ENCODE measurements at places on chromosomes 1 and 21.

DNA sequence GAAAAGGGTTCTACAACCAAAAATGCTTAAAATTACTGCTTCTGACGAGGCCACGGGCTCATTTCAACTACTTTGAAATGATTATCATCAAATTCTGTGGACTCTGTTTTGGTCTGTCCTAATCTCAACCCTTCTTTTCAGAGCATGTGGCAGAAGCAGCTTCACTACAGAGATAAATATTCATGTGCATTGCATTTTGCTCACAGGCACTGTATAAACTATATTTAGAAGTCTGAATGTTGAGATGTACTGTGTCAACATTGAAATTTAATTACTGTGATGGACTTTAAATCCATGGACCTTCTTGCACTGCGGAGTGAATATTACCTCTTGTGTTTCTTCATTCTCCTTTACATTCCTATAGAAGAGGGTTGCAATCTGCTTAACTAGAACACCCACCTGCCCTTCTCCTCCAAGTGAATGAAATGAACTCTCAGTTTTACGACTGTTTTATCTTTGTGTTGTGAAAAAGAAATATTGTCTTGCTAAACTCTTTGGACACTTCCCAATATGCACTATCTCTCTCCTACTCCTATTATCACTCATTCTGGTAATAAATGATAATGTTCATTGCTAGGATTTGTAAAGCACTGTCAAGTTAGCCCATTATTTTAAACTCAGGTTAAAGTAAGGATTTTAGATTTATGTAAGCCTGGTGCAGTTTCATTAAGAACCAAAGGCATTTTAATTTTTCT, 281.2 kb upstream of the ST6GALNAC5 start:
- no peak for DNase-seq

- DNase-seq: no peak
Measured at GRCh38 chr1:155695072-155695471, 6.2 kb downstream of the DAP3 start.

GRCh38 chr1:97920832-97921571, at the start of gene DPYD:
Gene DPYD, minus strand, starts transcription at chr1:97921034. Its CDS starts 112 bp downstream, at chr1:97920922.
- DNase-seq: peak; percentile 83

- DNase-seq: no peak
Measured at GRCh38 chr1:112504001-112504660, 4.6 kb upstream of the WNT2B start.

- no peak for DNase-seq
Measured at GRCh38 chr1:78419309-78419708, 71.5 kb upstream of the PTGFR start.

DNA sequence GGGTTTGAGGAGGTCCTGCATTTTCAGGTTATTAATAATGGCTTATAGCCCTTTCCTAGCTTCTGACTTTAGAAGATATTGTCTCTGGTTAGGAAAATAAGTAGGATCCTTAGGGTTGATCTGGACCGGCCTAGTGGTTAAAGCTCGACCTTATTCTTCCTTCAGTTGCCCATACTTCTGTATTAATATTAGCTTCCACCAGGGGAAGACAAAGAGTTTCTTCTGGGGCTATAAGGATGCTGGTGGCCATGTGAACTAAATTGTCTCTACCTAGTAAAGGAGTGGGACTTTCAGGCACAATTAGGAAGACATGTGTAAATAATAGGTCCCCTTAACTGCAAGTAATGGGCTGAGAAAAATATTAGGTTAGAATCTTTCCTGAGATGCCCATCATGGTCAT, 20.6 kb upstream of the FCGR2A start:
- DNase-seq: no peak

DNA sequence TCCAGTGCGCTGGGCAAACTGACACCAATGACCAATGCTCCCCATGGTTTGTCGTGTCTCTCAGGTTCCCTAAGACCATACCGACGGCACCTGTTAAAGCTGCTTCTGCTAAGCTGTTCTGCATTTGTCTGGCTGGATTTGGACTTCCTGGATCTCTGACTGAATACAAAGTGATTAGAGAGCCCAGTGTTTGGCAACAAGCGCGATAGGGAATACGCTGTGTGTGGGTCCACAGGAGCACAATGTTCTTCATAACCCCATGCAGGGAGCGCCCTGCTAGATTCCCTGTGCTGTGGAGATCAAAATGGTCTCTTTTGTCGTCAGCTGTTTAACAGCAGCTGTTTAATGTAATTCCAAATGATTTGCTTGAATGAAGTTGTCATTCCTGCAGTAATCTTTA, 26.0 kb upstream of the ESRRG start:
- no peak for DNase-seq

DNA sequence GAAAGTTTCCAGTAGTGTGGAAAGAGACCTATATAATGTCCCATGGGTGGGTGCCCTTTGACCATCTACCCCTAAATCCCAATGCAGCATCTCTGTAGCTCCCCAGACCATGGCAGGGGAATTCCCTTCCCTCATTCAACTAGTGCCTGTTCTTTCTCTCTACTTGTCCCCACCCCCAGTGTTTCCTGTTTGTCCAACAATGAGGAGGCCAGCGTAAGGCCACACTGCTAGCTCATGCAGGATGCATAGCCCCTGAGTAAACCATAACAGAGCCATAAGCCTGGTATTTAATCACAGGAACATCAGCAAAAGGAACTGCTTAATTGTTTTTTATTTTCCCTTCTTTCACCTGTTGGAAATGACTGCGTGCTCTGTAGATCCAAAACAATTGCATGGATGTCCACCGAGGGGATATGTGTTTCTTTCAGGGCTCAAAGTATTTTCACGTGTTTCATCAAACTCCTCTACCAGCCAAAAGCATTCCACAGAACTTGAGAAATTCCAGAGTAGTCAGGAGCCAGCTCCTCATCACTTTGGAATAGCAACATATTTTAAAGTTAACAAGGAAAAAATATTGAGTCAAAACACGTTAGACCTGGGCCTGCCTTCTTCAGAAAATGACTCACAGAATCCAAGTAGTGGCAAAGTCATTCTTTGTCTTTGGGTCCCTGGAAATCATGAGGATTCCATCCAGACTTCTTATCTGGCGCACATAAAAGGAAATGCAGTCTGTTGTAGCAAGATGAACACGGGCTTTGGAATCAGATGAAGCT, 162.5 kb upstream of the SGIP1 start:
- no peak for DNase-seq

DNA sequence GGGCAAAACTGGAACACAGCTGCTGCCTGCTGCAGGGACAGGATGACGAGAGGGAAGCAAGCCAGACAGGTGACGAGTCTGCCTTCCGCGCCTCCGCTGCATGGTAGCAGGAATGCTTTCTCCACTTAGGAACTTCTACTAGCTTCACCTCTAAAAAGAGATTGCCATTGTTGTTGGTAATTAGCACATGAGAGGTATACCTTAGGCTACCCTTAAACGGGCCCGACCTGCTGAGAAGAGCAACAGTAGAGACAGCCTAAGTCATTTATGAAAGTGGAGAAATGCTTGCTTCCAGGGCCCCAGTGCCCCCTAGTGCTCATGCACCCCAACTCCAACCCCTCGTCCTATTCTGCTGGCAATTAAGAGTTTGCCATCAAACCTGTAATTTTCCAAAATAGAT, 96.9 kb upstream of the AKT3 start:
- DNase-seq: no peak
